ENCODE measurements at places on chromosomes 12 and 14.

DNA sequence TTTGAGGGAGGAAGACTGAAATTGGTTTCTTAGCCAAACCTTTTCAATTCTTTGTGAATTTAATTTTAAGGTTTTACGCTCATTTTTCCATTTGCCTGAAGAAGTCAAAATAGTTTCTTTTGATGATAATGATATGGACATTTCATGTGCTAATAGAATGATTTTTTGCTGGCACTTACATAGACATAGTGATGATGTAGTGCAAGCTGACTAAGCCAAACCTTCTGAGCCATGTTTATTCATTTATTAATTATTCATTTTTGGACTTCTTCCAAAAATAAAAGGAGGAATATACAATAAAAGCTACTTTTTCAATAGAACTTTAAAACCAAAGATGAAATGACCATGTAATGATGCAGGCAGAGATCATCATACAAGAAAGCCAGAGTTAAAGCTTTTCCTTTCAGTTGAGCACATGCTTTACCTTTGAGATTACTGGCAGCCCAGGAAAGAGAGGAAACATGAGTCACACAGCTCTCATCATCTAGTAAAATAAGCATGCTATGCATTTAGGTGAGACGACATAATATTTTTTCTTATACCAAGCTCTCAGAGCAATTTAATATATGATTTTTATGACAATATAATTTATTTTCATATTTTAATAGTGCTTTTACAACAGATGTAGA, 24.8 kb downstream of the KCNA1 start:
- DNase-seq = no peak

- DNase-seq = no peak
Observed at GRCh38 chr14:54503486-54503885, 6.2 kb upstream of the CGRRF1 start.

DNA sequence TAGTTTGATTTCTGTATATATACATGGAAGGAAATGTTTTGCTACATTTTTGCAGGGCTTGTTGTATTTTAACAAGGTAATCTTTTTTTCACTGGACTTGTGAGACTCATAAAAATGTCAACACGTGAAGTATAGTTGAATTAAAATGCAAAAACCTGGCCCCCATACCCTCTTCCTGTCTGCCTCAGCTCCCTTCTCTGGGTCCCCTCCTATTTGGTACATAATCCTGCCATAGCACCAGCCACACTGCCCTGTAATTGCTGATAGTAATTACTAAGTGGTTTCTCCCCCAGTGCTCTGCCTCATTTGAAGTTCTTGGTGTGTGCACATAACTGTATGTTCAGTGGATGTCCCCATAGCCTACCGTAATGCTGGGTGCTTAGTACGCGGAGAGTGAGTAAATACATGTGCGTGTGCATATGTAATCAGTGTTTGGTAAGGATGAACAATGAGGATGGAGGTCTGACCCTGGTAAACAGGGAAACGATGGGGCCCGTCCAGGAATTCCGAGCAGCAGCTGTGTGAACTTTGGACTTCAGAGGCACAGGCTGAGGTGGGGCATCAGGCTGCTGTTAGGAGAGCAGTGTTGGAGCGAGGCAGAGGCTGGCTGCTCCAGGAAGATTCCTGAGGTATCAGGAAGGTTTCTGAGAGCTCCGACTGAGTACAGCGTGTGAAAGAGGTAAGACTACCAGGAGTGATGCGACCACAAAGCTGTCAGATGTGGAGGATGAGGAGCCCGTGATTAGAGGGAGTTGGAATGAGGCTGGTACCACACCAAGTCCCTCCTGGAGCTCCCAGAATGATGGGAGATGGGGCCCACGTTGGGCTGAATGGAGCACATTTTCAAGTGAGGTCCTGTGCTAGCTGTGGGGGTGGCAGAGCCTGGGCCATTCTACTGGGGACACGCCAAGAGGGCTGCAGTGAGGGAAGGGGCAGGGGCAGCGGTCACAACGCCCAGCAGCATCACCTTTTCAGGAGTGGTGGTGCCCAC, 106.8 kb downstream of the PELI2 start:
- no peak for DNase-seq

DNA sequence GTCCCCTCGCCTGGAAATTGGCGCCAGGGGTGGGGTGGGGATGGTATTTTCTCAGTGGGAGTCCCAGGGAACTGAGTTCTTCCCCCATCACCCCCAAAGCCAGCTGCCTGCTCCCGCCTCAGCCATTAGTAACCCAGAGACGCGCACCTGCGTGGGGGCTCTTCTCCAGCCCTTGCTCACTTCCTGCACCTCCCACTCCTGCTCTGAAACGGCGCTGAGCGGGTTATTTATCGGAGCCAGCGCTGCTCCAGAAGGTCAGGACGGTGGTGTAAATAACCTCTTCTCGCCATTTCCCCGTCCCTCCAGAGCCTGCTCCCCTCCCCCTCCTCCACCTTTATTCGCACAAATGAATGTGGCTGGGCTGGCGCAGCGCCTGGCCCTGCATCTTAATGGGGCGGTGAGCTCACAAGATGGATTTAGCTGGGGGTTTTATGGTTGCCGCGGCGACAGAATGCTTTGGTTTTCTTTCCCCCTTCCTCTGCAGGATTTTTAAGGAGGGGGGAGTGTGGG, 12.2 kb downstream of the GPR84 start:
- DNase-seq = no peak

- no peak for DNase-seq
Observed at GRCh38 chr12:58026426-58026825, 85.1 kb downstream of the ATP23 start.

- DNase-seq = no peak
Observed at GRCh38 chr14:59371771-59372170, 93.4 kb downstream of the GPR135 start.

DNA sequence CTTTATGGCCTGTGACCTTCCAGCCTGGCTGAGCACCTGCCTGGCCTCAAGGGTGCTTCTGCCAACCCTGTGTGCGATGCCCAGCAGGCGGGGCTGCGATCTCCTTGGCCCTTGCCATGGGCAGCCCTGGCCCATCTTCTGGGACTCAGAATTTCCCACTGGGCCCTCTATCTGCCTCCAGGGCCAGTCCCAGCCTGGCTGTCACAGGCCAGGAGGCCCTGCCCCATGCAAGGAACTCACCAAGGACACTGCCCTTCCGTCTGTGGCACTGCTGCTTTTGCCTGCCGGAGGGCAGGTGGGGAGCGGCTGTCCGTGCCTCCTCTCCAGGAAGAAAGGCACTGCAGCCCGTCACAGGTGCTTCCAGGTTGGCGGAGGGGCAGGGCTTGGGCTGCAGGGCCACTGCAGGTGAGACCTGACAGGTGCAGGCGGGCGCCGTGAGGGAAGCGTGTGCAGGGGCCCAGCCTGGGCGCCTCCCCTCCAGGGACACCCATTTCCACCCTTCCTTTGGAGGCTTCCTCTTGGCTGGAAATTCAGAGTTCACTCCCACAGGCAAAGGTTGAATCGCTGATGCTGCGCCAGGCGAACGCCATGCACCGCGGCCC, 177.8 kb downstream of the KIF26A start:
- no peak for DNase-seq

DNA sequence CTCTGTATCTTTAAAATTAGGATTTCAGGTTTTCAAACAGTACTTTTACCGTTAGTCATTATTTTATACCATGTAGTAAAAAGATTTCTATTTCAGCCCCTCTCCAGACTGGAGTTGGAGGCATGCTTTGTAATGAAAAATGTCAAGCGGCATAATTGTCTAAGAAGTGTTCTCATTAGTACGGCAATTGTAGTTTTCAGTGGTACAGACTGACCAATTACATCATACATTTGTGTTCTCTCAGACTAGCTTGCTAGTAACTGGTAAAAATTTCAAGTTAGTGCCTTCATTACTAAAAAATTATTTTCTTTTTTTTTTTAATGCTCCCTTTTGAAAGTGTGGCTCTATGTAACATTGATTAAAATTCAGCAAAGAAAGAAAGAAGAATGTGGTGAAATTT, 4.5 kb downstream of the USP30 start:
- DNase-seq = no peak

Measured in GM12864 (cell line).